Activated CD4-positive, alpha-beta T cell treated with anti-CD3 and anti-CD28 coated beads, Interleukin-2, amount 50 U/mL, for 1 hour (primary cell): ENCODE measurements at places on chromosomes 13 and 19.
A peak's percentile ranks its signal among the peaks of the same experiment; 100 is the strongest.

DNA sequence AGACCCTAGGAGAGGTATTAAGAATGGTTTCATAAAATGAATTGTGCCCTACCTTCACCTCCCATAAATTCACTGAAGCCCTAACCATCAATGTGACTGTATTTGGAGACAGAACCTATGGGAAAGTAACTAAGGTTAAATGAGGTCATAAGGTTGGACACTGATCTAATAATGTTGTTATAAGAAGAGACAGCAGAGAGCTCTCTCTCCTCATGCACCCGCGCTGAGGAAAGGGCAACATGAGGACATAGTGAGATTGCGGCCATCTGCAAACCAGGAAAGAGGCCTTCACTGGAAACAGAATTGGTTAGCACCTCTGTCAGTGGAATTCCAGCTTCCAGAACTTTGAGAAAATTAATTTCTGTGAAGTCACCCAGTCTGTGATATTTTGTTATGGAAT is 1396.1 kb upstream of the MIR17HG start:
- no peak for DNase-seq

DNA sequence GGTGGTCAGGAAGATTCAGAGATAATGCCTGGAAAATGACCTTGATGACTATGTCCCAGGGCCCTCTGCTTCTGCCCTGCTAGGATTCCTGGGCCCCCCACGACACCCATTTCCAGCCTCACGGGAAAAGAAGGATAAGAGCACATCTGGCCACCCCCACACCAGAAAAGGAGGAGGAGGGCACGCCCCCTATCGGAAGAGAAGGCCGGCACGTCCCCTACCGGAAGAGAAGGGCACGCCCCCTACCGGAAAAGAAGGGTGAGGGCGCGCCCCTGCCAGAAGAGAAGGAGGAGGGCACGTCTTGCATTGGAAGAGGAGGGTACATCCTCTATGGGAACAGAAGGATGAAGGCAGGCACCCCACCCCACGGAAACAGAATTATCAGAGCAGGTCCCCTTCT is 84.3 kb downstream of the IER2 start:
- peak; percentile 51 for DNase-seq

GRCh38 chr19:46613525-46613924 is 11.4 kb downstream of the PTGIR start:
- DNase-seq, result no peak

DNA sequence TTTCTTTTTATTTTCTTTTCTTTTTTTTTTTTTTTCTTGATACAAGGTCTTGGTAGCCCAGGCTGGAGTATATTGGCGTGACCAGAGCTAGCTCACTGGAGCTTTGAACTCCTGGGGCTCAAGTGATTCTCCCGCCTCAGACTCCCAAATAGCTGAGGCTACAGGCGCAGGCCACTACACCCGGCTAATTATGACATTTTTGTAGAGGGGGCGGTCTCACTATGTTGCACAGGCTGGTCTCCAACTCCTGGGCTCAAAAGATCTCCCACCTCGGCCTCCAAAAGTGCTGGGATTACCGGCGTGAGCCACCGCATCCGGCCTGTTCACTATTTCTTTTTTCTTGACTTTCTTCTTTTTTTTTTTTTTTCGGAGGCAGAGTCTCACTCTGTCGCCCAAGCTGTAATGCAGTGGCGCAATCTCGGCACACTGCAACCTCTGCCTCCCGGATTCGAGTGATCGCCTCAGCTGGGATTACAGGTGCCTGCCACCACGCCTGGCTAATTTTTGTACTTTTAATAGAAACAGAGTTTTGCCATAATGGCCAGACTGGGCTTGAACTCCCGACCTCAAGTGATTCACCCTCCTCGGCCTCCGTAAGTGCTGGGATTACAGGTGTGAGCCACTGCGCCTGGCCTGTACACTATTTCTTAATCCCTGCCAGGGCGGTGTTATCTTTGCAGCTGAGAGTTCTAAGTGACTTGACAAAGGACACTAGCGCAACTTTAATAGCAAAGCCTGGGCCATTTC is 37.1 kb upstream of the LSM14A start:
- no peak for DNase-seq
